Amygdala (tissue), 56 donors: ENCODE measurements at places on chromosomes 12 and 14.

DNA sequence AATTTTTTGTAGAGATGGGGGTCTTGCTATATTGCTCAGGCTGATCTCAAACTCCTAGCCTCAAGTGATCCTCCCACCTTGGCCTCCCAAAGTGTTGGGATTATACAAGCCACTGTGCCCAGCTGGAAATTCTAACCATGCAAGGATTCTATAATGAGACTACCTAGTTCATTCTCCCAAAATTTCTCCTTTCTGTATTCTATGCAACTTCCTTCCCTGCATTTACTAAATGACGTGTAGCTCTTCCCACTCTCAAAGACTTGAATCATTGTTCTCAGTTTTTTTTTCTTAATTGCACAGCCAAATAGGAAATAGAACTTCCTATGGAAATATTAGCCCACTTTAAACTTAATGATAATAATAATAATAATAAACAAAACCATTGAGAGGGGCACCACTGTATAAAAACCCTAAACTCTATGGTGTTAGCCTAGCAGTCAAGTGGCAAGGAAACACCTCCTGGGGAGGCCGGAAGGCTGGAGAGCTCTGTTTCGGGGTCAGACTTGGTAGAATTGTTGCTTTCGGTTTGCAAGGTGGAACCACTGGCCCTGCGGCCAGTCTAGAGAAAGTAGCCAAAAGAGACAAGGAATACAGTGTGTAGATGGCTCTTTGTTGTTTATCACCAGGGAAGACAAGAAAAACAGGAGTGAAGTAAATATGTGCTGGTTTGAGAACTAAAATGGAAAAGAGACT lies 40.0 kb upstream of the TESC start:
- no peak for DNase-seq

GRCh38 chr14:103749860-103750259 lies 34.2 kb downstream of the ZFYVE21 start:
- no peak for DNase-seq

DNA sequence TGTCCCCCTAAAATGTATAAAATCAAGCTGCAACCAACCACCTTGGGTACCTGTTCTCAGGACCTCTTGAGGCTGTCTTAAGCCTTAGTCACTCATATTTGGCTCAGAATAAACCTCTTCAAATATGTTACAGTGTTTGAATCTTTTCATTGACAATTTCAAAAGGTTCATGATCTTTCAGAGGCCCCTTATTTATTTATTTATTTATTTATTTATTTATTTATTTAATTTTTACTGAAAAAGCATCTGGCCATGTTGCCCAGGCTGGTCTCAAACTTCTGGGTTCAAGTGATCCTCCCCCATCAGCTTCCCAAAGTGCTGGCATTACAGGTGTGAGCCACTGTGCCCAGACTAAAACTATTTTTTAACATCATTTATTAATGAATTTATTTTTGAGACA lies 8.2 kb upstream of the NUDT4 start:
- DNase-seq, result no peak

DNA sequence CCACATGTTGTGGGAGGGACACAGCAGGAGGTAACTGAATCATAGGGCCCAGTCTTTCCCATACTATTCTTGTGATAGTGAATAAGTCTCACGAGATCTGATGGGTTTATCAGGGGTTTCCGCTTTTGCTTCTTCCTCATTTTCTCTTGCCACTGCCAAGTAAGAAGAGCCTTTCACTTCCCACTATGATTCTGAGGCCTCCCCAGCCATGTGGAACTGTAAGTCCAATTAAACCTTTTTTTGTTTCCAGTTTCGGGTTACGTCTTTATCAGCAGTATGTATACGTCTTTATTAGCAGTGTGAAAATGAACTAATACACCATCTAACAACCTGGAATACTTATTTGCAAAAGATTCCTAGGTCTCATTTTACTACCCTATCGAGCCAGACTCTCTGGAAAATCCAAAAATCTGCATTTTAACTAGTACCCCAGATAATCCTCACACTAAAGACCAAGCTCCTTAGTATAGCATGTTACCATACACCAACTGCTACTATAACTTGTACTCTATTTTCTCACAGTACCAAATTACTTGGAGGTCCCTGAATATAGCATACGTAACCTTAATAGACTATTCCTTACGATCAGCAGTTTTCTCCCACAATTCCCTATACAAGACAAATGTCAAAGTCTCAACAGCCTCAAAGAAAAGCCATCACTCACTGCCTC lies 11.5 kb downstream of the GTF2A1 start:
- DNase-seq, result no peak

DNA sequence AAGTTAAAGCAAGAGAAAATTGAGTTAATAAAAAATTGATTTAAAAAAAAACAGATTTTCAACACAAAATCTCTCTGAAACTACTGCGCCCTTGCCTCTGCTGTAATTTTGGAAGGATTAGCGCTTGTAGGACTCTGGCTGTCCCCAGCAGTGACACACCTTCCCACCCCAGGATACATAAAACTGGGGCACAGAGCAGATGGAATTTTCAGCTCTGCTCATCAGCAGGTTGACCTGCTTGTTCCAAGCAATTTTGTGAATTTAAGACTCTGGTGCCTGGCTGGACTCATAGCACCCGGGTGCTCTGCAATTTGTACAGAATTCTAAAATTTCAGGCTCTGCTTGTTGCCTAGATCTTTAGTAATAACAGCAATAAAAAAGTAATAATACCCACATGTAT lies 257.8 kb upstream of the GARIN6 start:
- no peak for DNase-seq

DNA sequence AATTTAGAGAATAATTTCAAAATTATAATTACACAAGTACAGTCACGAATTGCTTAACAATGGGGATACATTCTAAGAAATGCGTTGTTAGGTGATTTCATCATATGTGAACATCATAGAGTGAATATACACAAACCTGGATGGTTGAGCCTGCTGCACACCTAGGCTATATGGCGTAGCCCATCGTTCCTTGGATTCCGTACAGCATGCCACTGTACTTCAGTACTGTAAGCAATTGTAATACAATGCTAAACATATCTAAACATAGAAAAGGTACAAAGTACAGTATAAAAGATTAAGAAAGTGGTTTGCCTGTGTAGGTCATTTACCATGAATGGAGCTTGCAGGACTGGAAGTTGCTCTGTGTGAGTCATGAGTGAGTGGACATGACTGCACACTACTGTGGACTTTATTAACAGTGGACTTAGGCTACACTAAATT lies 286.2 kb downstream of the CACNA1C start:
- no peak for DNase-seq

GRCh38 chr12:95763809-95764253 lies 26.7 kb downstream of the NTN4 start:
- DNase-seq, result no peak

DNA sequence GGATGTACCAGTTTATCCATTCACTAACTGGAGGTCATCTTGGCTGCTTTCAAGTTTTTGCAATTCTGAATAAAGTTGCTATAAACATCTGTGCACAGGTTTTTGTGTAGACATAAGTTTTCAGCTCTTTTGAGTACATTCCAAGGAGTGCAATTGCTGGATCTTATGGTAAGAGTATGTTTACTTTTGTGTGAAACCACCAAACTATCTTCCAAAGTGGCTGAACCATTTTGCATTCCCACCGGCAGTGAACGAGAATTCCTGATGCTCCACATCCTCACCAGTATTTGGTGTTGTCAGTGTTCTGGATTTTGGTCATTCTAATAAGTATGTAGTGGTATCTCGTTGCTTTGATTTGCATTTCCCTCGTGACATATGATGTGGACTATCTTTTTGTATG lies 150.5 kb upstream of the BCL2L14 start:
- no peak for DNase-seq
